ENCODE measurements at places on chromosomes 16 and 17. TPM values are rescaled to one million over a fixed set of nuclear protein-coding genes. Genes with fewer than 3 reads are reported as not detected.
A peak's percentile ranks its signal among the peaks of the same experiment; 100 is the strongest.

- DNase-seq: peak; percentile 59
Observed at GRCh38 chr17:7191571-7192270, 12.6 kb upstream of the ASGR1 start.

DNA sequence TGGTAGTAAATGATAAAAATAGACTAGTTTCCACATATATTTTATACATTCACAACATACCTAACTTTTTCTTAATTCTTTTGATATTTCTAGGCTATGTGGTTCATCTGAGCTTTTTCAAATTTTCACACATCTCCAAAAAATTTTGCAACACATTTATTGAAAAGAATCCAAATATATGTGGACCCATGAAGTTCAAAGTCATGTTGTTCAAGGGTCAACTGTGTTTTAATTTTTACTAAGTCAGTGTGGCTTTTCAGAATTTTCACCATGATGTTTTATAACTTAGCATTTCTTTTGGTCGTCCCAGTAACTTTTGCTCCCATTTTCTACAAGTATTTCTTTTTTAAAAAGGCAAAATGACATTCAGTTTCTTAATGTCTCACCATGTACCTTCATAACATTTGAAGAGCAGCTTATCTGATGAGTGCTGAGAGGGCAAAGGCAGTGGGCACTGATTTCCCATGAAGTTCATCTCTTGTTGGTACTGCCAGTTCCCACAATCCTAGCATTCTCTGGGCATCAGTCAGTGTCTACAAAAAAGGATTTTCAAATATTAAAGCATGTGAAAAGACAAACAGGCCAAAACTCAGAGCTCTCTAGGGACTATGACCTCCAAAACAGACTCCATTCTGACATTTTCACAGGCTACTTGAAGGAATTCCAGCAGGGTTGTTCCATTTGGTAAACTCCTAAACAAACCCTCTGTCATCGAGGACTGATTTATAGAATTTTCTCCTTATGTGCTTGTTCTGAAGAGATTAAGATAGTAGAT, 80.3 kb downstream of the MRTFB start:
- DNase-seq: no peak

ESRP2 gene
- total RNA-seq: not detected

ASGR2 gene
- total RNA-seq: not detected

DNA sequence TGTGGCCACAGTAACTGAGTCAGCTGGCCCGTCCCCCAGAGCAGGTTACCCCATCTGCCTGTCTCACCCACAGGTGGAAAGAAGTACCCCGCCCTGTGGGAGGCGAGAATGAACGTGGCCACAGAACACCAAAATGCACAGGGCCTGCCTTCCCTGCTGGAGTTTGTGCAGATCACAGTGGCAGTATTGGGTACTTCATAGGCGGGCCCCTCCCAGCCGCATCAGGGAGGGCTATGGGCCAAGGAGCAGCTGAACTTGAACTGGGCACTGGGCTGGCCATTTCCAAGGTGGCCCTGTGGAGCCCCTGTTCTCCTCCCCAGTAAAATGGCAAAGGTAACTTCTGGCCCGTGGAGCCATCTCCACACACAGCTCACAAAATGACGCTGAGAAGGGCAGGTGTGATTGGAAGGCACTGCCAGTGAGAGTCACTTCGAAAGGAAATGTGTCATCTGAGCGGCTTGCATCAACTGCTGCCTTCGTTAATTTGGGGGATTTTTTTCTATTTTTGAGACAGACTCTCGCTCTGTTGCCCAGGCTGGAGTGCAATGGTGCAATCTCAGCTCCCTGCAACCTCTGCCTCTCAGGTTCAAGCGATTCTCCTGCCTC, 162.9 kb downstream of the ENGASE start:
- no peak for DNase-seq

DNA sequence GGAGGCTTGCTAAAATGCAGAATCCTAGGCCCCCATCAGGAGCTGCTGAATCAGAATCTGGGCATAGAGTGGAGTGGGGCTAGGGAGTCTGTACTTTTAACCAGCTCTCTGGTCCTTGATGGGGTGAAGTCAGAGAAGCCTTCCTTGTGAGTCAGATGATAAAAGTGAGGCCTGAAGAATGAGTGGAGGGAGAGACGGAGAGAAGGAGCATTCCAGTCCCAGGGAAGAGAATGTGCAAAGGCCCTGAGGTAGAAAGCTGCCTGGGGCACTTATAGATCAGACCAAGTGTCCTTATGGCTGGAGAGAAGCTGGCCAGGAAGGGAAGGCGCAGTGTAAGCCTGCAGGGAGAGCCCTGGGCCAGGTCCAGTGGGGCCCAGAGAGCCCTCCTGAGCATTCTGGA, 235.1 kb upstream of the NLRP1 start:
- DNase-seq: no peak

DNAAF1 gene
- 0.41 TPM for total RNA-seq

ABCC11 gene
- 0.41 TPM for total RNA-seq
